ENCODE measurements at places on chromosomes 2 and 18.

DNA sequence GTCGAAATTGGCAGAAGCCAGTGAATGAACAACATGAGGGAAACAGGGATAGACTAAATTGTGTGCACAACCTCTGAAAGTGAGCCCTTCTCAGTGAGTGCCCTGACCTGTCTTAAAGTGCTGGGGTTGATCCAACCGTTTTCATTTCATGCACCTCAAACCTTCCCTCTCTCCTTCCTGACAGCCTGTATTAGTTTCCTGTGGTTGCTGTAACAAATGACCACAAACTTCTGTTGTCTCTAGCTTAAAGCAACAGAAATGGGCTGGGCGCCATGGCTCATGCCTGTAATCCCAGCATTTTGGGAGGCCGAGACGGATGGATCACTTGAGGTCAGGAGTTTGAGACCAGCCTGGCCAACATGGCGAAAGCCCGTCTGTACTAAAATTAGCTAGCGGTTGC, 48.8 kb upstream of the PPP1CB start:
- no peak for DNase-seq

DNA sequence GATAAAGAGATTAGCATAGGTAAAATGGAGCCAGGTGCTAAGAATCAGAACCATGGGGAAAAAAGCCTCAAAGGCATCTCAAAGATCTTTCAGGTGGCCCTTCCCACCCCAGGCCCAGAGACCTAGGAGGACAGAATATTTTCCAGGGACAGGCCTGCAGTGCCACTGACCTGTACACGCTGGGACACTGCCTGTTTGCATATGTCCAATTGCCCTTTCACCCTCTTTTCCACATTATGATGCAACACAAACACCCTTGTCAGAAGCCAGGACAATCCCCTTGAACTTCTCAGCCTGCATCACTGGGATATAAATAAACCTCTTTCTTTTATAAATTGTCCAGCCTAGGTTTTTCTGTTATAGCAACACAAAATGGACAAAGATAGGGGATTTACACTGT, 419.1 kb downstream of the TRIB2 start:
- no peak for DNase-seq

DNA sequence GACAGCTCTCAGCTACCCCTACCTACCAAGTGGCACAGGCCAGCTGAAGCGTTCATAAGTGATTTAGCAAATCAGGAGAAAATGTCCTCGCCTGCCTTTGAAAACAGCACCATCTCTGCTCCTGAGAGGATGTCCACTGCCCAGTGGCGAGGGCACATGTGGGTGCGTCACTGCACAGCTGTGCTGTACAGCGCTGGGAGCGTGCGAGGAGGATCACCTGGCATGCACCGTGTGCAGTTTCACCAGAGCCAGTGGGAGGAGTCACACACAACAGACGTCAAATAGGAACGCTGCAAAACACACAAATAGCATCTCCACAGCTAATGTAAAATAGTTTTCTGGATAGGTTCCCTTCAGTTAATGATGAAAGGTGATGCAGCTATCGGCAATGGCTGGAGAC, 154.1 kb downstream of the HDAC4 start:
- no peak for DNase-seq

DNA sequence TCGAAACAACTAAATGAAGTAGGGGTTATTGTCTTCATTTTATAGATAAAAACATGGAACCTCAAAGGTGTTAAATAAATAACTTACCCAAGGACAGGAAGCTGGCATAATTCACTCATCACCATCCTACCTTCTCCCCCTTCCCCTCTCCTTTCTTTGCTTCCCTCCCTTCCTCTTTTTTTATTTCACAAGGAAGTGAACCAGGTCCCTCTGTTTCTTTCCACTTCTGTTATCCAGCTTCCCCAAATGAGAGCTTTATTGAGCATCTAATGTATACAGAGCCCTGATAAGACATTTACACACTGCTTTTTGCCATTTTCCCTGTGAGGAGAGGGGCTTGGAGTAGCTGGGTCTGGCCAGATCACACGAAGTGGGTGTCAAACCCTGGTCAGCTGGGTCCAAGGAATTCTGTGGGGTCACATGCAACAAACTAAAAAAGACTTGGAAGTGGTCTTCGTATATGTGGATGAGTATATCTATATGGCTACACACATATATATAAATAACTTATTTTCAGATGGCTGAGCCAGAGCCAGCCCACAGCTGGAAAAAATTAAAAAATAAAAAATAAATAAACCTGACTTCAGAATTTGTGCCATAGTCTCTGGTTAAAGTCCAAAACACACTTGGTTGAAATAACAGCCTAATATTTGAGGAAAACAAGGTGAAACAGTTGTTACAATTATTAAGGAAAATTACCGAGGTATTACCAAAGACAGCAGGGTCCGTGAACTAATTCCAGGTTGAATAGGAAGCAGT, 49.3 kb upstream of the FOSL2 start:
- DNase-seq, result no peak

DNA sequence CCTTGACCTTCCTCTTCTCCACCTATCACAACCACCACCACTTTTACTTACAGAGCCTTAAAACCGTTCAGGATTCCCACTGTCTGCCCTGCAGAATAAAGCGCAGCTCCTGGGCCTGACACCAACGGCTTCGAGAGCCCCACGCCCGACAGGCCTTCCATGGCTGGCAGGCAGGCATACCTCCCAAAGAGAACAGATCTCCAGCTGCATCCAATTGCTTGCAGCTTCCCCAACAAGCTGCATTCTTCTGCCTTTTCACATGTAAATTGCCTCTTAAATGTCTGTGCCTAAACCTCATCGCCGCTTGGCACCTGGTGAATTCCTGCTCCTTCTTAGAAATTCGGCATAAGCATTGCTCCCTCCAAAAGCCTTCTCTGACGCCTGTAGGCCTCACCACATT, 31.5 kb upstream of the FAM124B start:
- no peak for DNase-seq

- no peak for DNase-seq
These were observed 3.4 kb upstream of the TXNL1 start for GRCh38 chr18:56641714-56642337.

- DNase-seq, result no peak
These were observed 266.2 kb upstream of the REV1 start for GRCh38 chr2:99756059-99756458.

- DNase-seq, result no peak
These were observed 36.2 kb downstream of the ADNP2 start for GRCh38 chr18:80145196-80145804.

GRCh38 chr2:183250061-183250460, 125.8 kb downstream of the NUP35 start:
- no peak for DNase-seq

DNA sequence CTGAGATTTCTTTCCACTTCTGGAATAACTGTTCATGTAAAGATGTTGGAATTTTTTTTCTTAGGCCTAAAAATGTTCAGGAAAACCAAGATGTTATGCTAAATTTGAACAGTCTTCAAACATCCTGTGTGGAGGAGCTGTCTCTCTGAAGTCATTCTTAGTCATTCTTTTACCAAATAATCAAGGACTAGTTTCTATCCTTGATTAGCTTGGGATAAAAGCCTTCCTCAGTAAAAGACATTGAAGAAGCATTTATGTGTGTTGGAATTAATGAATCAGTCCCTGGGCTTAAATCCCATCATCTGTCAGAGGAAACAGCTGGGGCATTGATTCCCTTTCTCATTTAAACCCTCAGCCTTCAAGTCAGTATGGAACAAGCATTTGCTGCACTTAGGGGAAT, 300.1 kb upstream of the NXPH2 start:
- no peak for DNase-seq

GRCh38 chr2:96534701-96535181, 1.8 kb upstream of the ARID5A start:
- DNase-seq, result no peak

DNA sequence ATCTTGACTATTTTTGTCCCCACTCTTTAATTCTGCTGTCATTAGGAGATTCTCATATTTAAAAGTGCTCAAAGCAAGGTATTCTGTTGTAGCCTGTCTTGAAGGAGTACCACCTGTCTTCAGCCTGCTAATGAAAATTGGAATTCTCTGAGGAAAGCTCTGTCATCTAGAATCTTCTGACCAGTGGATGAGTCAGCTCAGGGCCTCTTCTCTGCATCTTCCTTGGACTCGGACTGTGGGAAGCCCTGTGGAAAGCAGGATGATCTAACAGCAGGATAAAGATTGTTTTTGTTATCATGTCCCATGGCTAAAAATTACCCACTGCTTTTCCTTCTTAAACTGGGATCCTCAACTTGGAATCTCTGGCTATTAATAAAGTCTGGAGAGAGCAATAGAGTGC, 18.7 kb upstream of the TMEM200C start:
- no peak for DNase-seq

- no peak for DNase-seq
These were observed 8.2 kb downstream of the MALL start for GRCh38 chr2:110107092-110108079.

DNA sequence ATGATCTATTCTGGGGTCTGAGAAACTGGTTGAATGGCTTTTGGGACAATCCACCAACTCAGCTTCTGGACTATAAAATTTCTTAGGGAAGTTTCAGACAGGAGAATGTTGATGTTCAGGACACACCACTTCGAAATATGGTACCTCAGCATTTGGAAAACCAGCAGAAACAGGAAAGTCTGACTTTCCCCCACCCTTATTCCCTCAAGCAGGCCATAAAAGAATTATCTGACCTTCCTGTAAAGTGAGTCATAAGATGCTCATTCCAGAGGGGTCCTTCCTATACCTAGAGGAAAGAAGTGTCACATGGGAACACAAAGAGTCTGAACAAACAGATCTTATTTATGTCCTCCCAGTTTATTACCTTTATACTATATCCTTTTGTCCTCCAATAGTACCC, 415.0 kb downstream of the CPS1 start:
- DNase-seq, result no peak

DNA sequence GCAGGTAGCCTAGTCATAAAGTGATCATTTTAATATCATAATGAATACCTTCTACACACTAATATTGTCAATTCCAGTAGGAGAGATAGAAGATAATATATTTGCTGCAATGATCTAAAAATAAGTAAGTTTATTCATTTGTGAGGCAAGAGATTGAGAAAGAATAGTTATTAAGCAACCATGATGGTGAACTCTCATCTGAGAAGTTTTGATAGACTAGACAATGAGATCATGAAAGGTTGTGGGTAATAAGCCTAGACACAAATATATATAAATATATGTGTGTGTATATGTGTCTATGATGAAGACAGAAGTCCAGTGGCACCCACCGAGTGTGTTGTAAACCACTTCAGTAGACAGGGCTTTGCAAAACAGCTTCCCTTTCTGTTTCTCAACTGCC, 181.0 kb upstream of the CHST9 start:
- no peak for DNase-seq

- DNase-seq, result peak; percentile 78
These were observed 16.6 kb downstream of the THAP4 start for GRCh38 chr2:241620419-241620769.

- DNase-seq, result no peak
These were observed 20.8 kb upstream of the ZNF396 start for GRCh38 chr18:35397976-35398375.

- no peak for DNase-seq
These were observed 7.9 kb downstream of the TMEM198 start for GRCh38 chr2:219551441-219552381.

DNA sequence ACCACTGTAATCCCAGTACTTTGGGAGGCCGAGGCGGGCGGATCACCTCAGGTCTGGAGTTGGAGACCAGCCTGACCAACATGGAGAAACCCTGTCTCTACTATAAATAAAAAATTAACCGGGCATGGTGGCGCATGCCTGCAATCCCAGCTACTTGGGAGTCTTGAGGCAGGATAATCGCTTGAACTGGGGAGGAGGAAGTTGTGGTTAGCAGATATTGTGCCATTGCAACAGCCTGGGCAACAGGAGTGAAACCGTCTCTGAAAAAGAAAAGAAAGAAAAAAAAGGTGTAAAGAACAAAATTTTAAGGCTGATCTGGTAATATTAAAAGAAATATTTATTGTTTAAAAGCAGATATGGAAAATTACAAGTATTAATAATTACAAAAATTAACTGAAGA, 29.7 kb downstream of the ZNF804A start:
- no peak for DNase-seq

DNA sequence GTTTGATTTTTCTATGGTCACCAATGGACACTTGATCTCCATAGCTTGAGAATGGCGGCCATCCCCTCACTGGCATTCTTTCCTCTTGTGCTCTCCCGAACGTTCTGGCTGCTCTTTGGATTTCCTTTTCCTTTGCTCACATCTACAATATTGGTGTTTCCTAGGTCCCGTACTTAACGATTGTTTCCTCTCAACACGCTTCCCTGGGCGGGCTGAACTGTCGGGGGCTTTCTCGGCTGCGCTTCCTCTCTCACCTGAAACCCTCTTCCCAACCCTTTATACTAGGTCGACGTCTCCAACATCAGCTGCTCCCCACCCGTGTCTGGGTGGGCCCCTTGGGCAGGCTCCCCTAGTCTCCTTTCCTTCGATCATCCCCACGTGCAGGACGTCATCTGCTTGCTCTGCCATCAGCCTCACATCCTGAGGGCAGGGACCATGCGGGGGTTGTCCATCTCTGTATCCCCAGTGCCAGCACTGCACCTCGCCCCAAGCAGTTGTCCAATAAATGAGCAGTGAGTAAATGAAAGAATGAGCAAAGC, 634 bp upstream of the DIS3L2 start:
- DNase-seq, result no peak

- DNase-seq, result no peak
These were observed 44.4 kb downstream of the BCL11A start for GRCh38 chr2:60509066-60509465.

- DNase-seq, result peak; percentile 36
These were observed 50.9 kb upstream of the GPD2 start for GRCh38 chr2:156385242-156385641.

GRCh38 chr2:86284401-86284841, 53.0 kb downstream of the REEP1 start:
- no peak for DNase-seq

DNA sequence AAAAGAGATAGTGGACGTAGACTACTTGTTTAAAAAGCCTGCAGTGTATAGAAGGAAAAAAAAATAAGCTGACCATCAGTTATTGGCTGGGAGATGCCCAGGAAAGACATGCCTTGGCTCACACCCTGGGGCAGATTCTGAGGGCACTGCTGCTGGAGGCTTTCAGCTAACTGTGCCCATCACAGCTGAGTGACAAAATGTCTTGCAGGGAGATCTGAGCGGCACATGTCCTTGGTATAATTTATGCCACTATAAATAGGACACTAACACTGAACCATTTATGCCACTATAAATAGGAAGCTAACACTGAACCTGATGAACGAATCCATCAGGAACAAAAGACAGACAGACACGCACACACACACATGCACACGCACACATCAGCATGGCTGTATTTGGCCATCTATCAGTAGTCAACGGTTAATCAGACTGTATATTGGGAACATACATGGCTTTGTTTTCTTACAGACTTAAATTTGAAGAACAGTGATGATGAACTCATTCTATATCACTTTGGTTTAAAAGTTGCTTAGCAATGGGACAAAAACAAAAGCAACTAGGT, 68.2 kb upstream of the NOSTRIN start:
- no peak for DNase-seq

DNA sequence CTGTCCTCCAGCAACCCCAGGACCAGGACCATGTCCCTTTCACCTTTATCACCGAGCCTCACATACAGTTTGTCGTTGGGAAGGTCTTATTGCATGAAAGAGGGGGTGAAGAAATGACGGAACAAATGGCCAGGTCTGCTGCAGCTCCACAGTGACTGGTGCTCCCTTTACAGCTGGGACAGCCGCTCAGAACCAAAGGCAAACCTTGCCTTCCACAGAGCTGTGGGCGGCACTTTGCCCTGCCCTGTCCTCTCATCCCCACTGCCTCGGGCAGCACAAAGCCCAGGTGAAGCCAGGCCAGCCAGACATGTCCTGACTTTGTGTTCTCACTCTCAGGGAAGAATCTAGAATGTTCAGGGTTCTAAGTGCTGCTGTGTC, 961 bp downstream of the GPR55 start:
- no peak for DNase-seq

Data from stimulated activated CD4-positive, alpha-beta T cell treated with anti-CD3 and anti-CD28 coated beads, Interleukin-15, amount 100 ng/mL, for 24 hours (primary cell).